Kidney tubule cell (primary cell): ENCODE measurements at places on chromosomes 5 and 9.

DNA sequence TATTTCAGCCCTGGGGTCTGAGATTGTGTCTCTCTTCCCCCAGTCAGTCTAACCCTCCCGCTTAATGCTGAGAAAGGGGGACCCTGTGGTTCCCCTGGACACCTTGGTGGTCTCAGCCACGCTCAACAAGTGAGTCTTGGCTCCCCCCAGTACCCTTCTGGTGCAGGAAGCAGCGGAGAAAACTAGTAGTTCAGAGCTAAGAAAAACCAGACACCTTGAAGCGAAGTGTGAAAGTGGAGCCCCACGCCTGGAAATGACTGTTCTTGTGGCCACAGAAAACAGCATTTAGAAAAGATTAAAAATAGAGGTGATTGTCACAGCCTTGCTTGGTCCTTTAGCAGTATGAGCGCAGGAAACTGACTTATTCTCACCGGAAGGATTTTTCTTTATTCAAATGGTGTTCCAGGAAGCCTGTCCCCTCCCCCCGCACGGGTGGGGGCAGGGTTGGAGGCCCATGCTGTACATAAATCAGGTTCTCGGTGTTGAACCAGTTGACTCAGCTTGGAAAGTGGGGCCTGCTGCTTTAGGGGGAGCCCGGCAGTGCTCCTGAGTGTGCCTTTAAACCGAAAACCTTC, 8.1 kb downstream of the ARPC5L start:
- DNase-seq = peak; percentile 53

DNA sequence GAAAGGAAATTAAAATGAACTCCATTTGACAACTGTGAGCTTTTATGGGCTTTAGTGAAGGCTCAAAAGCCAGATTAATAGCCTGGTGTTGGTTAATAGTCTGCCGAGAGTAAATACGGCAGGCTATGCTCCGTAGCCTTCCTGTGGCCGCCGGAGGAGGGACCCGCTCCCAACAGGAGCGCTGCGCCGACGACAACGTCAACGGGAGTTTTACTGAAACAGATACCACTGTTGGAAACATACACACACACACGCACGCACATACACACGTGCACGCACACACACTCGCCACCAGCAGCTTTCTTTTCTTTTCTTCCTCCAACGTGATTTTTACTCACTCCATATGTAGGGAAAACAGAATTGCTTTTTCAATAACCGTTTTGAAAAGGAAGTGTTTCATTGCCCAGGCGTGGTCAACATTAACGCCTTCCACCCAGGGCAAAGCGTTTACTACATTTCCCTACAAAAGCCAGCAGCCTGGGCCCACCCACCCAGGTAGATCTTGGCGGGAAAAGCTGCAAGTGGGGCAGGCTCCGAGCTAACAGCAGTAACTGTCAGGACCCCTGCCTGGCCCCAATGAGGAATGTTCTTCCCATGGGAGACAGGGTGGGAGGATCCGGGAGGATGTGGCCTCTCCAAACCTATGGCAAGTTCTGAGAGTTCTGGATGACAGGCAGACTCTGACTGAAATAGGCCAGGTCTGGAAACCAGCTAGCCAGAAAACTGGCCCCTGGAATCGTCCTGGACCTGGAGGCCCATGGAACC, 72.3 kb downstream of the PAX5 start:
- DNase-seq = peak; percentile 8

- DNase-seq = no peak
Observed at GRCh38 chr9:126111556-126111955, 215.1 kb upstream of the MVB12B start.

GRCh38 chr9:36623280-36623679, 50.6 kb downstream of the MELK start:
- peak; percentile 49 for DNase-seq

- no peak for DNase-seq
Observed at GRCh38 chr9:76534026-76534425, 75.0 kb downstream of the GCNT1 start.

- no peak for DNase-seq
Observed at GRCh38 chr5:56112526-56113121, 117.9 kb upstream of the IL6ST start.

DNA sequence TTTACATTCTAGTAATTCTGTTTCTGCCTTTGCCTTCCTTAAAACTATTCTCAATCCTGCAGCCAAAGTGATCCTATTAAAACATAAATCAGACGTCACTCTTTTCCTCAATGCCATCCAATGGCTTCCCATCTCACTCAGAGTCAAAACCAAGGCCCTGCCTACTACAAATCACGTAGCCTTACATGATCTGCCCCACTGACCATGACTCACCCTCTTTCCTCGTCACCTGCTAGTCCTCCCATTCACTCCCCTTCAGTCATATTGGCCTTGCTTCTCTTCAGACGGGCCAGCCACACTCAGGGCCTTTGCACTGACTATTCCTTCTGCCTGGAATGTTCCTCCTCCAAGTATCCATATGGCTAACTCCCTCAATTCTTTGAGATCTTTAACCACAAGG, 39.0 kb upstream of the DMXL1 start:
- DNase-seq = peak; percentile 83
